ENCODE measurements at places on chromosomes 11 and 22. TPM values are rescaled to one million over a fixed set of nuclear protein-coding genes. Genes with fewer than 3 reads are reported as not detected.

DNA sequence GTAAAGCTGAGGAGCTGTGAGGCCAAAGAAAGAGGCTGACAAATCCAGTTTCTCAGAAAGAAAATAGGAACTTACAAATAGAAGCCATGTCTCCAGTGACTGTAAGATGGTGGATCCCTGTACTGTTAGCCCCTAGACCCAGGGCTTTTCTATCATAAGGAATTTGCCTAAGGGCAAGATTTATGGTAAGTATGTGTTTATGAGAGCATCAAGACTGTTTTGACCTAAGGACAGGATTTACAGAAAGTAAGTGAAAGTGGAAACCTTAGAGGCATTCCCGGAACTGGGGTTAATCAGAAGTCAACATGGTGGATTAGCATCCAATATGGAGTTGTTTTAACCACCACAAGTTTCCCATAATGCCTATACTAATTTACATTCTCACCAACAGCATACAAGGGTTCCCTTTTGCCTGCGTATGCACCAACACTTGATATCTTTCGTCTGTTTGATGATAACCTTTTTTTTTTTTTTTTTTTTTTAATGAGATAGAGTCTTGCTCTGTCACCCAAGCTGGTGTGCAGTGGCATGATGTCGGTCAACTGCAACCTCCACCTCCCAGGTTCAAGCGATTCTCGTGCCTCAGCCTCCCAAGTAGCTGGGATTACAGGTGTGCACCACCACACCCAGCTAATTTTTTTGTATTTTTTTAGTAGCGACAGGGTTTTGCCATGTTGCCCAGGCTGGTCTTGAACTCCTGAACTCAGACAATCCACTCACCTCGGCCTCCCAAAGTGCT lies 40.2 kb downstream of the BIRC2 start:
- no peak overlapping the region for H3K4me3 ChIP-seq
- H3K27me3 ChIP-seq = peaks cover 2% of the 10 kb centered on the region
- peak overlapping the region; percentile 37 for H3K27ac ChIP-seq

DNA sequence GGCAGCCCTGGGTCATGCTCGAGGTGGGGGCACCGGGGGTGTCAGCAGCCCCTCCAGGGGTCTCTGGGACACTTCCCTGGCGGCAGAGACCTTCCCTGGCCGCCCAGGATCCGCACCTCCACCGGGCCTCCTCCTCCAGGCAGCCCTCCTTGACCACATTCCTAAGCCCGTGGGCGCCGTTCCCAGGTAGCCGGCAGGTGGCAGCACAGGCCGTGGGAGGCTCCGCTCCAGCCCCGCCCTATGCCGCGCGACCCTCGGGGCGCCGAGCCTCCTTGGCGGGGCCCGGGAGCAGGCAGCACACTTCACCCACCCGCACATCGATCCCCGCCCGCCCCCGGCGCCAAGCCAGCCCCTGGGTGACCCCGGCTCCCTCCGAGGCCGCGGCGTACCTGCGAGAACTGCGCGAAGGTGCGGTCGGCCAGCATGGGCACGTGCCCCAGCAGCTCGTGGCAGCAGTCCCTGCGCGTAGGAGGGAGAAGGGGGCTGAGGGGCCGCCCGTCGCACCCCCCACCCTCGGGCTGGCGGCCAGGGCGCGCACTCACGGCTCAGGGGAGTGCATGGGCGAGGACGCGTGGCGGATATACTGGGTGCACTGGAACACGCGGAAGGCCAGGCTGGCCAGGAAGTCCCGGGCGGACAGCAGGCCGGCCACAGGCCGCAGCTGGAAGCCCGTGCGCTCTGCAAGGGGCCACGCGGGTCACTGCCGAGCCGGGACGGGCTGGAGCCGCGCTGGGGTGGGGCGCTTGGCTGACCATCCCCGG lies 5.3 kb upstream of the INS start:
- no peak for DNase-seq
- H3K36me3 ChIP-seq = no peaks in the 10 kb centered on the region
- H3K4me1 ChIP-seq = no peaks in the 10 kb centered on the region
- H3K27ac ChIP-seq = no peak overlapping the region

GRCh38 chr11:47981667-47982404 lies 1.5 kb downstream of the PTPRJ start:
- DNase-seq = no peak
- H3K27me3 ChIP-seq = peaks cover 2% of the 10 kb centered on the region
- H3K36me3 ChIP-seq = peaks cover 9% of the 10 kb centered on the region
- peak overlapping the region; percentile 70 for H3K27ac ChIP-seq

- no peak for DNase-seq
- no peak overlapping the region for H3K27ac ChIP-seq
- H3K36me3 ChIP-seq = no peaks in the 10 kb centered on the region
- H3K4me1 ChIP-seq = no peaks in the 10 kb centered on the region
Measured at GRCh38 chr11:118215262-118215661, 9.5 kb downstream of the JAML start.

- H3K4me3 ChIP-seq = peak overlapping the region; percentile 76
- H3K27me3 ChIP-seq = peaks cover 5% of the 10 kb centered on the region
- peak; percentile 78 for DNase-seq
- no peaks in the 10 kb centered on the region for H3K36me3 ChIP-seq
Measured at GRCh38 chr22:24985826-24986214, 33.3 kb downstream of the KIAA1671 start.

- H3K27ac ChIP-seq = no peak overlapping the region
- H3K4me3 ChIP-seq = no peak overlapping the region
Measured at GRCh38 chr11:113021111-113021510, 59.9 kb downstream of the NCAM1 start.

- H3K4me3 ChIP-seq = no peak overlapping the region
- H3K36me3 ChIP-seq = no peaks in the 10 kb centered on the region
- no peaks in the 10 kb centered on the region for H3K27me3 ChIP-seq
- DNase-seq = no peak
- H3K4me1 ChIP-seq = peaks cover 46% of the 10 kb centered on the region
Measured at GRCh38 chr11:128424851-128425285, 162.5 kb downstream of the ETS1 start.

GRCh38 chr11:110373051-110373702 lies 56.6 kb upstream of the FDX1 start:
- peaks cover 17% of the 10 kb centered on the region for H3K4me1 ChIP-seq
- H3K36me3 ChIP-seq = no peaks in the 10 kb centered on the region
- DNase-seq = peak; percentile 49
- peak overlapping the region; percentile 2 for H3K27ac ChIP-seq
- H3K27me3 ChIP-seq = peaks cover 12% of the 10 kb centered on the region
- peak overlapping the region; percentile 64 for H3K4me3 ChIP-seq

DNA sequence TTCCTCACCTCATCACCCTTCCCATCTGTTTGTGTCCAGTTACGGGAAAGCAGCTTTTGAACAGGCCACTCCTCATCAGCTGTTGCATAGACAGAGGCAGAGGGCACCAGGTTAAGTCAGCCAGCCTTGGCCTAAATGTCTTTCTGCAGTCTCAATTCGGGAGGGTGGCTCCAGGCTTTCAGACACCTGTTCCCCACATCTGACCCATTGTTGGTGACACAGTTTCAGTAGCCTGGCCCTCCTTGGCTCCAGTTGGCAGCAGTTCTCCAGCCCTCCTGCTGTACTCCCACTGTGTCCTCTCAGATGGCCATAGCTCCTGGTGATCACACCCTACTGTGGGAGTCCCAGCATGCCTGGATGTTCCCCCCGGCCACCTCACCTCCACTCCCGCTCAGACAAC lies 70.8 kb upstream of the MYOD1 start:
- no peak for DNase-seq
- peaks cover 21% of the 10 kb centered on the region for H3K4me1 ChIP-seq
- no peak overlapping the region for H3K4me3 ChIP-seq
- H3K36me3 ChIP-seq = no peaks in the 10 kb centered on the region
- no peak overlapping the region for H3K27ac ChIP-seq

GRCh38 chr11:122478986-122479385 lies 176.5 kb upstream of the UBASH3B start:
- no peak for DNase-seq
- H3K36me3 ChIP-seq = peaks cover 13% of the 10 kb centered on the region
- no peak overlapping the region for H3K4me3 ChIP-seq
- H3K27me3 ChIP-seq = peaks cover 21% of the 10 kb centered on the region

GRCh38 chr11:107962181-107962580 lies 33.9 kb downstream of the RAB39A start:
- no peak overlapping the region for H3K4me3 ChIP-seq
- H3K27ac ChIP-seq = no peak overlapping the region
- no peaks in the 10 kb centered on the region for H3K36me3 ChIP-seq
- no peaks in the 10 kb centered on the region for H3K4me1 ChIP-seq
- H3K27me3 ChIP-seq = peaks cover 8% of the 10 kb centered on the region
- DNase-seq = no peak

- DNase-seq = no peak
- no peak overlapping the region for H3K4me3 ChIP-seq
- peaks cover 6% of the 10 kb centered on the region for H3K27me3 ChIP-seq
- no peaks in the 10 kb centered on the region for H3K36me3 ChIP-seq
Measured at GRCh38 chr11:126578021-126578420, 222.5 kb downstream of the ST3GAL4 start.

DNA sequence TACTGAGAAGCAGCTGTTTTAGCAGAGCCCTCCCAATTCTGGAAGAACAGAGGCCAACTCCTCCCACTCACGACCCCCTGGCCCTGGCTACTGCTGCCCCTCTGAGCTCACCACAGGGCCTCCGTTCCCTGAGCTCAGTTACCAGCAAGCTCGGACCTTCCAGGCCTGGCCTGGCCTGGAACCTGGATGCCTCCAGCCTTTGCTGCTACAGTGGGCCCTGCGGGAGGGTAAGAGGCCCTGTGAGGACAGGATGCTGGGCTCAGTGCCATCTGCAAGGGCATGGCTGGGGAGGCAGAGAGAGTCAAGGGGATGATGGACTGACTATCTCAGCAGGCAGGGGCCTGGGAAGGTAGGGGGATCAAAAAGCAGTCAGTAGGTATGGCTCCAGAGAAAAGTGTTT lies 209.9 kb upstream of the NCAM1 start:
- peaks cover 6% of the 10 kb centered on the region for H3K36me3 ChIP-seq
- no peak overlapping the region for H3K4me3 ChIP-seq
- H3K27ac ChIP-seq = no peak overlapping the region
- H3K27me3 ChIP-seq = peaks cover 4% of the 10 kb centered on the region
- no peaks in the 10 kb centered on the region for H3K4me1 ChIP-seq

GRCh38 chr11:45282081-45282480 lies 4.1 kb downstream of the SYT13 start:
- H3K36me3 ChIP-seq = 0 out of 2 replicates have a peak, but pooled peaks cover 4% of the 10 kb centered on the region
- H3K4me3 ChIP-seq = no peak overlapping the region
- H3K4me1 ChIP-seq = no peaks in the 10 kb centered on the region
- H3K27me3 ChIP-seq = peaks cover 49% of the 10 kb centered on the region

GRCh38 chr11:111954154-111954553 lies 17.0 kb downstream of the DIXDC1 start:
- no peak overlapping the region for H3K27ac ChIP-seq
- H3K4me3 ChIP-seq = no peak overlapping the region
- no peak for DNase-seq
- H3K27me3 ChIP-seq = no peaks in the 10 kb centered on the region

DNA sequence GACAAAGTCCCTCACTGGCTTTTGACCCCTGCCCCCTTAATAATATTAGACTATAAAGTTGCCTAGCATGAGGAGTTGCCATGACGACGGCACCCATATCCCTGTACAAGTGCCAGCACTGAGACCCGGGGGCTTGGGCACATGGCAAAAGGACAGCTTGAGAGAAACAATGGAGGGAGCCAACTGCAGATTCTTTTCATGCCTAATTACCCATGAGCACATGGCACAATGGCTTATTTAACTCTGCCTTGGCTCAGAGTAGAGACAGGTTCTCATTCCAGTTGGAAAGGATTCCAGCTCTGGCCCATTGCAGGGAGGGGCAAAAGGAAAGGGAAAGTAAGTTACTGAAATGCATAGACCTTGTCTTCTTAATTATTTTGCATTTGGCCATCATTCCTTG lies 261.2 kb upstream of the UBASH3B start:
- no peaks in the 10 kb centered on the region for H3K4me1 ChIP-seq
- H3K27me3 ChIP-seq = peaks cover 13% of the 10 kb centered on the region
- no peaks in the 10 kb centered on the region for H3K36me3 ChIP-seq
- no peak overlapping the region for H3K4me3 ChIP-seq

GRCh38 chr22:38751422-38752346 lies 4.1 kb downstream of the SUN2 start:
- H3K4me3 ChIP-seq = no peak overlapping the region
- H3K4me1 ChIP-seq = peaks cover 24% of the 10 kb centered on the region
- H3K36me3 ChIP-seq = no peaks in the 10 kb centered on the region
- no peaks in the 10 kb centered on the region for H3K27me3 ChIP-seq

- no peak overlapping the region for H3K27ac ChIP-seq
- H3K36me3 ChIP-seq = no peaks in the 10 kb centered on the region
- H3K4me3 ChIP-seq = no peak overlapping the region
Measured at GRCh38 chr11:75028321-75028720, 39.6 kb downstream of the NEU3 start.

DNA sequence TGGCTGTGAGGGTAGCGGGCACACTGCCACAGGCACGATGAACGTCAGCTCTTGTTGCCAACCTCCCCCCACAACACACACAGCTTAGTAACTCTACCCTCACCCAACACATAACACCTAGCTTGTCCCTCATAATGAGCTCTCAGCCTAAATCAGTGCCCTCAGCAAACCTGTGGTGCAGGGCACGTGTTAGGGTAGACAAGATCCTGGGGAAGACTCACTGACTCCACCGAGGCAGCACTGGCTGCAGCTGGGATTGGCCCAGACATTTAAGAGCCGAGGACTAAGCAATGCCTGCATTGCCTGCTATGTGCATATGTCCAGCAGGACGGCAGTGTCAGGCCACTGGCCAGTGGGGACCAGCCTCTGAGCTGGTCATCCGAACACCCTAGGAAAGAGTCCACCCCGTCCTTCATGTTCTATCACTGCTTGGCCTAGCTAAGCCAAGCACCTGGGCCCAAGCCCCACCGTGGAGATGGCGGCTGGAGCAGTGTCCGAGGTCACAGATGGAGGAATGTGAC lies 32.9 kb upstream of the TRIM29 start:
- no peak overlapping the region for H3K4me3 ChIP-seq
- no peak overlapping the region for H3K27ac ChIP-seq
- DNase-seq = no peak
- no peaks in the 10 kb centered on the region for H3K4me1 ChIP-seq
- H3K36me3 ChIP-seq = no peaks in the 10 kb centered on the region

- H3K27me3 ChIP-seq = no peaks in the 10 kb centered on the region
- H3K4me1 ChIP-seq = peaks cover 51% of the 10 kb centered on the region
- peaks cover 11% of the 10 kb centered on the region for H3K36me3 ChIP-seq
- H3K4me3 ChIP-seq = peak overlapping the region; percentile 92
- peak; percentile 25 for DNase-seq
Measured at GRCh38 chr11:19117760-19118097, 761 bp downstream of the ZDHHC13 start.

- peaks cover 99% of the 10 kb centered on the region for H3K4me1 ChIP-seq
- H3K27me3 ChIP-seq = no peaks in the 10 kb centered on the region
- H3K36me3 ChIP-seq = no peaks in the 10 kb centered on the region
- DNase-seq = peak; percentile 97
- peak overlapping the region; percentile 63 for H3K4me3 ChIP-seq
Measured at GRCh38 chr11:10375280-10375971, 70.6 kb downstream of the ADM start.

BATF2 gene
- total RNA-seq = 0.40 TPM

CHRNA10 gene
- total RNA-seq = 0.67 TPM

SMC1B gene
- total RNA-seq = not detected

CHRM1 gene
- not detected for total RNA-seq

PISD gene
- total RNA-seq = 39.3 TPM

THRSP gene
- total RNA-seq = not detected

TLCD5 gene
- 9.4 TPM for total RNA-seq

RIN1 gene
- 40.6 TPM for total RNA-seq

SLC25A18 gene
- total RNA-seq = not detected

TMEM191B gene
- total RNA-seq = 2.1 TPM

FBLN1 gene
- total RNA-seq = 328 TPM

RNF215 gene
- total RNA-seq = 18.6 TPM

RIMBP3B gene
- 0.21 TPM for total RNA-seq

ANKK1 gene
- total RNA-seq = not detected

GGT1 gene
- total RNA-seq = 2.4 TPM

P2RY2 gene
- 0.17 TPM for total RNA-seq

Data from HFFc6 (cell line).